ENCODE measurements at places on chromosomes 2 and 18.

- no peak for DNase-seq
These were observed 269.8 kb downstream of the TNS1 start for GRCh38 chr2:217732992-217733391.

GRCh38 chr2:69755862-69756467 lies 14.0 kb downstream of the ANXA4 start:
- no peak for DNase-seq

DNA sequence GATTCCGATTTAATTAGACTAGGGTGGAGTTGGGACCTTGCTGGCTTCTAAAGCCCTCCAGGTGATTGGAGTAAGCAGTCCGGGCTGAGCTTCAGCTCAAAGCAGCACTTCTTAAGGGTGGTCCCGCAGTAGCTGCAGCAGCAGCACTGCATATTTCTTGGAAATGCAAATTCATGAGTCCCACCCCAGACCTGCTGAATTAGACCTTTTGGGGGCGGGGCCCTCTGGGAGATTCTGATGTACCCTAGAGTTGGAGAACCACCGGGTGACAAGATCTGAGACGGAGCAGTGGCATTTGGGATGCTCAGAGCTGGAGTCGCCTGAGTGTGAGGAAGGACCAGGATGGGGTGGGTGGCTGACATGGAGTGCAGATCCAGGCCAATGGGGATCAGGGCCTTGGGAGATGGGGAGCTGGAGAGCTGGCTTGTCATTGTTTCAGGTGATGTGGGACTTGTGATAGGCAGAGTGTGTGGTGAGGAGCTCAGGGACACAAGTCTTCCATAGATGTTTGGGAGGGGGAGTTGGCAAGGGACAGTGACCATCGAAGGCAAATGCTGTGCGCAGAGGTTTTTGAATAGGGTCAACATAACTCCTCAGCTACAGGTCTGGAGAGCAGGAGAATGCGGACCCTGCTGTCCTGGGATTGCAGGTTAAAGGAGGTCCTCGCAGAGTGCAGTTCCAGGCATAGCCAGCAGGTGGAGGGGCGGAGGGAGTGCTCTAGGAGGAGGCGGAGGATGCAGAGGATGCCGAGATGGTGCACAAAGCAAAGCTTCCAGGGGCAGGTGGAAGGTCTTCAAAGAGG lies 130.9 kb upstream of the RAB12 start:
- peak; percentile 13 for DNase-seq

DNA sequence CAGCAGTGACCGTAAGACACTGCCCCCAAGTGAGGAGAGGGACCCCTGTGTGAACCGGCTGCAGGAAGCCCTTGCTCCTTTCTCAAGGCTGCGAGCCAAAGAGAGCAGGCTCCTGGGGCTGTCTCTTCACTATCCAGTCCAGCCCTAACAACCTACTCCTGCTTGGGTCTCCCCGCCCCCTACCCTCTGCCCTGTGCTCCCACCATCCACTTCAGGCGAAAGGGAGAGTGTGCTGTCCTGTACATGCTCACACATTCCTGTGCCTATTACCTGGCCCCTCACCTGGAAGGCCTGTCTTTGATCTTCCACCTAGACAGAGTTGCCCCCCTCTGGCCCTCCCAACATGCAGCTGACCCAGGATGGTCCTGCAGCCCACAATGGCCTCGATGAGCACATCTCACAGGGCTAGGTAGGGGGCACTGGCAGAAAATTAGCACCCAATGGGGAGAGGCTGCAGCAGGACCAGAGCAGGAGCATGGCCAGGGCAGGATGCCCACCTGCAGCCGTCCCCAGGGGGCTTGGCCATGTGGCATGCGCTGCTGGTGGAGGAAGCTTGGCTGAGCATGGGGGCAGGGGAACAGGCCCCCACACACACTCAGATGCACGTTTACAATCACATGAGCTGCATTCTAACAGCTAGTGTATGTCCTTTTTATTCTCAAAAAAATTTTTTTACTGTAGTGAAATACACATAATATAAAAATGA lies 93.5 kb downstream of the POLR1A start:
- DNase-seq = no peak

DNA sequence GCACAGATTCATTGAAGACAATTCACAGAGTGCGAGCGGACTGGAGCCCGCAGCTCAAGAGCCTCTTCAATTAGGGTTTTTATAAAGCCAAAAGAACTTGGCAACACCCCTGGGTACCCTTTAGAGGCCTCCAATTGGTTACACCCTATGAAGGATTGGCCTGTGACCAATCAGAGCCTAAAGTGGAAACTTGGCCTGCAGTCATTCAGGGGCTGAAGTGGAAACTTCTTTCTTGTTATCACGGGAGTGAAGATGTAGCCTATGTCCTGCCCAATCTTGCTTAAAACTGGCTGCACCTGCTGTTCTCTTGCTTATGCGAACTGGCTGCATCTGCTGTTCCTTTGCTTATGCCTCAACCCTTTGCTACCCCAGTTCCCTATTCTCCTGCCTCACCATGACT lies 1.8 kb upstream of the HJURP start:
- DNase-seq = no peak

DNA sequence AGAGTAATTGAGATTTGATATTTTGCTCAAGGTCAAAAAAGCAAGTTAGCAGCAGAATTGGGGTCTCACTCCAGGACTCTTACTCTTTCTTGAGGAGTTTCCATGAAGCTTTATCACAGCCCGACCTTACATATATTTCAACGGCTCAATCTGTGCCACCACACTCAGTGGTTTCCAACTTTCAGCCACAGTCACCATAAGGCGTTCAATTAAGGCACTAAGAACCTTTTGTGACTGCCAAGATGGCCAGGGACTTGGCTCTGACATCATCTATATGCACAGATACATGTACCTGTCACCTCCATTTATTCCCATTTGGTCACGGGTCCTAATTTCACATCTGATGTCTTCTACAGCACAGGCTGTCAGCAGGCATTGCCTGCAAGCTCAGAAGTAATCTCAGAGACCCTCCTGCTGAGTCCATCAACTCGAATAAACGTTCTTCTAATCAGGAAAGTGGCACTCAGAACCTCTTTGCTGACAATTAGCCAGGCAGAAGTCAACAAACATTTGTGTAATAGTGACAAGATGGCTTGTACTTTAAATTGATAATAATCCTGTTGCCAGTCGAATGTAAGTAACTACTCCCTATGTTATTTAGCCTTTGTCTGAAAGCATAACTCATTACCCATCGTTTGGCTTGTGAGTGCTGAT lies 16.1 kb downstream of the DYTN start:
- no peak for DNase-seq

GRCh38 chr2:156505696-156506095 lies 69.5 kb downstream of the GPD2 start:
- no peak for DNase-seq

DNA sequence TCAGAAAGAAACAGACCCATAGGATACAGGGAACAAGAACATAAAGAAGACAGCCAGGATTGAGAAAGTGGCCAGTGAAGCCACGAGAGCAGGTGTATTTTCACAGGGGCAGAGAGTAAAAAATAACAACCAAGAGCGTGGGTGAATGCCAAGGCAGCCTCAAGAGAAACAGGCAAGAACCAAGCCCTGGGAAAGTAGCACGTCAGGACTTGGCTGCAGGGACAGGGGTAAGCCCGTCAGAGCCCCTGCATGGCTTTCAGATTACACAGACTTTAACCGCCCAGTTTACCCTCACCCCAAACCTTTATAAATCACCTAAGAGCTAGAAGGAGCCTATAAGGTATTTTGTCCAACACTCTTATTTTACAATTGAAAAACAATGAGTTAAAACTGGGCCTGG lies 43.7 kb downstream of the ARL4C start:
- no peak for DNase-seq

GRCh38 chr18:28478531-28478930 lies 301.6 kb upstream of the CDH2 start:
- no peak for DNase-seq

GRCh38 chr2:166419616-166419934 lies 43.8 kb upstream of the SCN9A start:
- DNase-seq = no peak

- DNase-seq = no peak
These were observed at the start of gene SLC19A3 for GRCh38 chr2:227717687-227718567. Gene SLC19A3 (minus strand): TSS chr2:227718028. CDS start chr2:227702318, 15,710 bp downstream.

DNA sequence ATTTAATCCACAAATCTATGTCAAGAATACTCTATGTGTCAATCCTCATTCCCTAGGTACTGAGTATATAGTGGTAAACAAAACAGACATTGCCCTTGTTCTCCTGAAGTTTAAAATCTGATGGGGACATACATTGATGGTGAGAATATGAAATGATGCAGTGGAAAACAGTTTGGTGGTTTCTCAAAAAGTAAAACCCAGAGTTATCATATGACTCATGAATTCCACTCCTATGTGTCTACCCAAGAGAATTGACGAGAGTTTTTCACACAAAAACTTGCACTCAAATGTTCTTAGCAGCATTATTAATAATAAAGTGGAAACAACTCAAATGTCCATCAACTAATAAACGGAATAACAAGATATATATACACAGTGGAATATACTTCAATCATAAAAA lies 586.7 kb downstream of the CCDC85A start:
- DNase-seq = no peak

DNA sequence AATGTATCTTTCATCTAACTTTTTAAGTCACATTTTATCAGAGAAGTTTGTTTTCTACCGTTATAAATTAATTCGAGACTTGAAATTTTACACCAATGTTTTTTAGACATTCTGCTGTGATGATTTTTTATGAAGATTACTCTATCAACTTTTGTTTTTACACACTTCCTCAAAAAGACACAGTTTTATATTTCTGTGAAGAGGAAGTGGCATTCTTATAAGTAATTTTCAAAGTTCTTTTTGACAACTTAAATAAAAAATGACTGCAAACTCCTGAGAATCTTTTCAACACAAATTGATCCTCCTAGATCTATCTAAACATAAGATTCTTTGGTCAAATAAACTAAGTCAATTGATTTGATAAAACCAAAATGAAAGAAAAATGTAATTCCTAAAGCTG lies 13.7 kb downstream of the ANKRD44 start:
- DNase-seq = no peak

DNA sequence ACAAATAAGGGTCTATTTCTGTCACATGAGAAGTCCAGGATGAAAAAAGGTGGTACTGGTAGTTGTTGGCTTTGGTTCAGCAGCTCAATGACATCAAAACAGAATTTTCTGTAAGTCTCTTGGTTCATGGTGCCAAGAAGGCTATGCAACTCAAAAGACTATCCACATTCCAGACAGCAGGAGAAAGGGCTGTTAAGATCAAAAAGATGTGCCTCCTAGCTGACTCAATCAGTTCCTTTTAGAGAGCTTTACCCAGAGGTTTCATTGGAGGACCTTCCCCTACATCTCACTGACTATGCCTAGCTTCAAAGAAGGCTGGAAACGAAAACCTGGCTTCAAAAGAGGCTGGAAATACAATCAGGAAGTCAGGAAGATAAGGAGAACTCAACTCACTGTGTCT lies 98.0 kb downstream of the DYM start:
- no peak for DNase-seq

GRCh38 chr2:224909885-224910573 lies 132.2 kb downstream of the DOCK10 start:
- no peak for DNase-seq

DNA sequence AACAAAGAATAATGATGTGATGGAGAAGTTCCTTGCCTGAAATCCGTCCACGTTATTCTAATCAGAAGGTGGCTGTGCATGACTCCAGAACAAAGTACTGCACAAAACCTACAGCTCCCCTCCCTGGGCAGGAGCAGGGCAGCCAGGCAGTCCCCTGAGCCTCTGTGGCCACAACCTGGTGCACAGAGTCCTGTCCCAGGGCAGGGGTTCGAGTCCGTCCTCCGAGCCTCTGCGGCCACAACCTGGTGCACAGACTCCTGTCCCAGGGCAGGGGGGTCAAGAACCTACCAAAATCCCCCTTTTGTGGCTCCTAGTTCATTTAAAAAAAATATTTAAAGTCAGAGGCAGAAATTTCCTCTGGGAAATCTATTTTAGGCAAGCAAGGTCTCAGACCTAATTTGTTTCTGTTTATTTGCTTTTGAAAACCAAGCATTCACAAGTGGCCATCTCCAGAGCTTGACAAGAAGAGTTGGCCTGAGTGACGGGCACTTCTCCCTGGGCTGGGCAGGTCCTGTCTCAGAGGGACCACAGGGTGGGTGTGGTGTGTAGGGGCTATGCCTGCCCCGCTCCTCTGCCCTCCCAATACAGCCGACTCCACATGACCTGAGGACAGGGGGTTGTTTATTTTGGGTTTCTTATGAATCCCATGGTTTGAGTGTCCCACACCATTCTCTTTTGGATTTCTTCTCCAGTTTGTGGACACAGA lies 255.9 kb upstream of the PXDN start:
- no peak for DNase-seq

- no peak for DNase-seq
These were observed 132.9 kb downstream of the BARD1 start for GRCh38 chr2:214676421-214677089.

DNA sequence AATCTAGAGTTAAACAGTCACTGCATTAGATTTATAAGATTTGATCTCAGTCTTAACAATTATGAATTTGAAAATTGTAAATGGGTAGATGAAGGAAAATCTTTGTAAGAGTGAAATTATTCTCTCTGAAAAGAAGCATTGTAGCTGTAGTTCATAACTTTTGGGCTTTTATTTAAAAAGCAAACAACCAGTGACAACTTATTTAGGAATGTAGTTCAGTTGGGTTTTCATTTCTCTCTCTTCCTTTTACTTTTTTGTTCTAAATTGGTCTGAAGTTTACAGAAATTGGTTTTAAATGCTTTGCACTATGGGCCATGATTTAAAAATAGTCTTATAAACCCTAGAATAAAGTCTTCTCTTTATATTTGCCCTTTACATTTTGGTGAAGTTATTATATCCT lies 296.6 kb downstream of the GULP1 start:
- no peak for DNase-seq

- DNase-seq = no peak
These were observed 577 bp downstream of the EHBP1 start for GRCh38 chr2:62705859-62706720.

DNA sequence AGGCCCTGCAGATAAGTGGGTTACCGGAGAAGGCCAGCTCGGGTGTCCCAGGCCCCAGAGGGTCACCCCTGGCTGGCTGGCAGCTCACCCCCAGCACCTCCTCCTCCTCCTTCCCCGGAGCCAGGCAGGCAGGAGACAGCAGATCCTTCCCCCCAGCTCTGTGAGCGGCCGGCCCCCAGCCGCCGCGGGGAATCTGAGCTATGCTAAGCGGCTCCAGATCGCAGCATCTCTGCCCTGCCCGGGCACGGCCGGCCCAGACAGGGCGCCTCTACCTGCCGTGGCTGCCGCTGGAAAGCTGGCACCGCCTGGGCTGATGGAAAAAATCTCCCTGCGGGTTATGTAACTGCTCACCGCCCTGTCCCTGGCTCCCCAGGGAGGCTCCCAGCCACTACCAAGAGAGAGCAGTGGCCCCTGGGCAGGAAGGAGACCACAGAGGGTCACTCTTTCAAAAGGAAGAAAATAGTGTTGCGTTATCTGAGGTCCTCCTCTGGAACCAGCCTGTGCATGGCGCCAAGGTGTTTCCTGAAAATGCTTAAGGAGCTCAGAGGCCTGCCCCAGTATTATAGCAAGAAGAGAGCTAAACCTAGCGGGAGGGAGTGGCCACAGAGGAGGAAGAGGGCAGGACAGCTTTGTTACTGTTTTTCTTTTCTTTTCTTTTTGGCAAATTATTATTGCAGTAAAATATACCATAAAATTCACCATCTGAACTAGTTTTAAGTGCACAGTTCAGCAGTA lies 179.0 kb downstream of the SMAD7 start:
- no peak for DNase-seq

All from stimulated activated CD8-positive, alpha-beta memory T cell treated with anti-CD3 and anti-CD28 coated beads, Interleukin-4, amount 100 ng/mL, for 4 hours (primary cell).